Activated CD8-positive, alpha-beta memory T cell treated with anti-CD3 and anti-CD28 coated beads, Interleukin-2, amount 10 ng/mL, durations not matched to agents 7 days and 5 days (primary cell): ENCODE measurements at places on chromosomes 1 and 21.

GRCh38 chr1:102588536-102588935 is 519.8 kb downstream of the COL11A1 start:
- no peak for DNase-seq

DNA sequence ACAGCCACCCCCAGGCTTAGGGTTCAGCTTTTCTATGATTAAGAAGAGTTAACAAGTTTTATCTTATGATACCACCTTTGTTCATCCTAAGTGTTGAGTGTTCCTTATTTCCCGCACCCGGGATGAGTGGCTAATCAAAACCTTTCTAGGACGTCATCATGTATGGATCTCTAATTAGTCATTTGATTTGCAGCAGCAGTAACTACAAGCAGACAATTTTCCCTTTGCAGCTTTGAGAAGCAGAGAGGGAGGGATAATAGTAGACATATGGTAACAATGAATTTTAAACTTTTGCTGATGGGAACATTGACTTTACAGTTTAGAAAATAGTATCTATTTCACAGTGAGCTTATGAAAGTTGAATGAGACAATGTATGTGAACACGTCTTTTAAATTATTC is 30.8 kb upstream of the SLC35F3 start:
- no peak for DNase-seq

DNA sequence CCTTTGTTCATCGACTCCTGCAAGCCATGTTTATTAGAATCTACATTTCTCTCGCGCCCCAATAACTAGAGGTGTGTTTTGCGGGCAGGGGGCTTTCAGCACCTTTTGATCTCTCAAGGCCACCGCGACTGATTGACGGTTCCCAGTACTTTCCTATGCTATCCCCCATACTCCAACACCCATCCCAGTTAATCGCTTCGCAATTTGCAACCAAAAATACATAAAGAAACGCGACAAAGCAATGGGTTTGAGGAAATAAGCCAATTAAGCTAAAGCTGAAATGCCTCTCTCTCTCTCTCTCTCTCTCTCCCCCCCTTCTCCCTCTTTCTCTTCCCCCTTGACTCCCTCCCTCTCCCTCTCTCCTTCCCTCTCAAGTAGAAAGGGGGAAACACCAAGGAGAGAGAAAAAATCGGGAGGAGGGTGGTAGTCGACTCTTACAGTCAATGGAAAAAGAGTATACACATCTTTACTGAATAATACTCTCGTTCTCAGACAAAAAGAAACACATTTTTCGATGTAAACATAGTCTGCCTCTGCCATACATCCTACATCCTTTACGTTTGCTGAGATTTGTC is 128.0 kb upstream of the DPYD start:
- DNase-seq: no peak

- no peak for DNase-seq
Observed at GRCh38 chr1:63413394-63413793, 46.0 kb downstream of the ALG6 start.

DNA sequence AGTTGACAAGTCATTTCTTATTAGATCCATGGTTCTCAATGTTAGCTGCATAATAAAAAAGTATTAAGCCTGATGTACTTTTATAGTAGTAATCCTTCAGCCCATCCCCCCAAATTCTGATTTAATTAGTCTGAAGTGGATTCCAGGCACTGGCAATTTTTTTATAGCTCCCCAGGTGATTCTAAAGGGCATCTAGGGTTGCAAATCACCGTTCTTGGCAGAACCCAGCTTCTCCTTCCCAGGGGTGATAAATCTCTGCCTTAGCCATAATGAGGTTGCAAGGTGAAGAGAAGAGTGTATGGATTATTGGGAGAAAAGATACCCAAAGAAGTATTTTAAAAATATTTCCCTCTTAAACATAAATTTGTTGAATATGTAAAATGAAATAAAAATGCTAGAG is 43.0 kb upstream of the RXRG start:
- no peak for DNase-seq
